ENCODE measurements at places on chromosomes 3 and 15.

GRCh38 chr3:31880020-31880419 lies 101.0 kb downstream of the OSBPL10 start:
- DNase-seq = no peak

DNA sequence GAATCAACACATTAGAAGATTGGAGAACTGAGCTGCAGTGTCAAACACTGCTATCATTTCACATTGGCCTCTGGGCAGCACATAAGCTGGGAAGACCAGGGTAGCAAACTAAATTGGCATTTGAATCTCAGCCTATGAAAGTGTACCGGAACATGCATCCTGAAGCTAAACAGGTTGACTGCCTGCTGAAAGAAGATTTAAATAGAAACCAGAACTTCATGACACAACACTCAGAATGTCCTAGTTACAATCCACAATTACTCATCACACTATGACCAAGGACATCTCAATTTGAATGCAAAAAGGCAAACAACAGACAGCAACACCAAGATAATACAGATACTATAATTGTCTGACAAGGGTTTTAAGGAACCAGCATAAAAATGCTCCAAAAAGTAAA lies 26.2 kb downstream of the TM2D3 start:
- no peak for DNase-seq

GRCh38 chr3:67521053-67521646 lies 133.3 kb downstream of the SUCLG2 start:
- DNase-seq = no peak

DNA sequence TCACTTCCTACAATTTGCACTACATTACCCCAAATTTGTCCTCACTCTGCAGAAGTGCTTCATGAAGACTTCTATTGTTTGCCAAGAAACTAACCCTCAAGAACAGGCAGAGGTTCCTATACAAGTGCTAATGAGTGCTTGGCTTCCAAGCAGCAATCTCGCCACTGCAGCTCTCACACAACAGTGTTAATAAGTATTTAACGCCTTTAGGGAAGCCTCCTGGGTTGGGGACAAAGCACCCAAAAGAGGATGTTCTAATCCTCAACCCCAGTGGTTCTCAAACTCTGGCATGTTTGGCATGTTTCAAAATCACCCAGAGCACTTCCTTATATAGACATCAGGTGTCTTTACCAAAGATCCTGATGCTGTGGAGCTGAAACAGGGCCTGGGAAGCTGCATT lies 64.6 kb downstream of the ZIC4 start:
- DNase-seq = no peak

DNA sequence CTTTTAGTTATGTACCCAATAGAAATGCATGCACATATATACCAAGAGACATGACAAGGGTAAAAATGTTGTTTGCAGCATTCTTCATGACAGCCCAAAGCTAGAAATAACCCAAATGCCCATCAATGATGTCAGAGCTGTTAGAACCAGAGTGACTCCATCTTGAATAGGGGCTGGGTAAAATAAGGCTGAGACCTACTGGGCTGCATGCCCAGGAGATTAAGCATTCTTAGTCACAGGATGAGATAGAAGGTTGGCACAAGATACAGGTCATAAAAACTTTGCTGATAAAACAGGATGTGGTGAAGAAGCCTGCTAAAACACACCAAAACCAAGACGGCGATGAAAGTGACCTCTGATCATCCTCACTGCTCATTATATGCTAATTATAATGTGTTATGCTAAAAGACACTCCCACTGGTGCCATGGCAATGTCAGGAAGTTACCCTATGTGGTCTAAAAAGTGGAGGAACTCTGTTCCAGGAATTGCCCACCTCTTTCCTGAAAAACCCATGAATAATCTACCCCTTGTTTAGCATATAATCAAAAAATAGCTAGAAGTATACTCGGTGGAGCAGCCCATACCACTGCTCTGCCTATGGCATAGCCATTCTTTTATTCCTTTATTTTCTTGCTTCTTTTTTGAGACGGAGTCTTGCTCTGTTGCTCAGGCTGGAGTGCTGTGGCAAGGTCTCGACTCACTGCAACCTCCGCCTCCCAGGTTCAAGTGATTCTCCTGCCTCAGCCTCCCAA lies 32.9 kb downstream of the ZBTB11 start:
- no peak for DNase-seq

GRCh38 chr3:28667646-28668621 lies 319.3 kb upstream of the AZI2 start:
- no peak for DNase-seq

DNA sequence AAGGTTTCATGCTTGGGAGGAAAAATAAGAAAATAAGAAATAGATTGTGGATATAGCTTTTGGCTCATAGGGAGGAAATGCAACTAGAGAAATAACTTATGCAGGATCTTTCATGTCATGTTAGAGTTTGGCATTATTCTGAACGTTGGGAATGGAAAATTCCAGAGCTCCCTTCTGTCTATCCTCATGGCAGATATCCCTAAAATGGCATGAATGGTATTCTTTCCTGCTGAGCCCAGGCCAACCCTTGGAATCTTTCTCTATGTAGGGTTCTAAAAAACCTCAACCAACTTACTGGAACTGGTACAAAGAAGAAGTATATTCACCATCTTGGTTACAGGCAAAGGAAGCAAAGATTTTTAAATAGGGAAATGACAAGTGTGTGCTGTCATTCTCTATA lies 212.5 kb downstream of the CHST2 start:
- DNase-seq = no peak

DNA sequence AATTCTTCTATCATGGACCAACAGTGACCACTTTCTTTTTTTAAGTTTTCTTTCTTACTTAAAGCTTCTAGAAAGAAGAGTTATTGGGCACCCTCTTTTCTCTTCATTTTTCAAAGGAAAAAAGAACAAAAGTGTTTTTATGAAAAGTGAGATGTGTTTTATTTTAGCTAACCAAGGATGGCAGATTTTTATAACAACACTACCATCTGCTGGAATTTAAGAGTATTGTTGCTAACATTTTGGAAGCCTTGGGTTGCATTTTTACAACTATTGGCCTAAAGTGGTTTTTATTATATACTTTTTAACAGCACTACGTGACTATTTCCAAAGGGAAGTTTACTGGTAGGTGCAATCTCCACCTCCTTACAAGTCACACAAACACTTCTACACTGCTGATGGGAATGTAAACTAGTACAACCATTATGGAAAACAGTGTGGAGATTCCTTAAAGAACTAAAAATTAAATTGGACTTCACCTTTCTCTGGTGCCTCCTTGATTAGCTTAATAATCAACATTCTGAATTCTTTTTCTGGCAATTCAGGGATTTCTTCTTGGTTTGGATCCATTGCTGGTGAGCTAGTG lies 237.7 kb upstream of the AGTR1 start:
- no peak for DNase-seq

GRCh38 chr3:183583331-183584245 lies 28.1 kb upstream of the KLHL6 start:
- no peak for DNase-seq

DNA sequence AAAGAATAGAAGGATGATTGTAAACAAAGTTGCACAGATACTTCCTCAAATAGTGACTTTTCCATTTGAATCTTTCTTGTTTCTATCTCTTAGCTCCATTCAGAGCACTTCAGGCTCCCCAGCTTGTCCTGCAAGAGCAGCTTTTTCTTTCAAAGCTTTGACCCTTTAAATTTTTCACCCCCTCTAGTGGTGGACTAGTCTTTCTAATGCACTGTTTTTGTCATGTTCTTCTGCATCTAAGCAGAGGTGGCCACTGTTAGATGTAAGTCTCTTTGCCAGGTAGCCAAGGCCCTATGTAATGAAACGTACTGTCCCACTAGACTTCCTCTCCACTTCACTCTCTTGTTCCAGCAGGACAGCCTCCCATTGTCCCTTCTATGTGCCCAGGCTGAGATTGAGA lies 74.0 kb upstream of the MANF start:
- DNase-seq = no peak

- DNase-seq = no peak
These were observed 7.9 kb upstream of the BCL2A1 start for GRCh38 chr15:79978655-79979514.

GRCh38 chr3:62558549-62559112 lies 185.3 kb upstream of the FEZF2 start:
- DNase-seq = no peak

DNA sequence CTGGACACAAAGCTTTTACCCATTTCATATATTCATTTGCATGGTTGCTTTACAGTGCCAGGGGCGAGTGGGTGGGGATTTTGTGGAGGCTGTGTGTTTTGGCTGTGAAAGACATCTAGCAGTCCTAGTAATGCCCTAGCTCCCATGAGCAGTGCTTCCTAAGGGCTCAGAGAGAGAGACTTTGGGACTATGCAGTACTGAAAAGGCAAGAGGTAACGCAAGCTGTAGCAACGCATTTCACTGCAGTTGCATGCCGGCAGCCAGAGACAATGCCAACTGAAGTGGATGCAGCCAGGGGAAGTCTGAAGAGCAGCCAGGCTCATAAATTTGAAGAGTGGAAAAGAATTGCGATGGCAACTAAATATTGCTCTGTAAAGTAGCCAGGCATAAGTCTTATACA lies 27.4 kb upstream of the ATP10A start:
- DNase-seq = no peak

GRCh38 chr3:46844397-46844796 lies 18.8 kb downstream of the MYL3 start:
- no peak for DNase-seq

DNA sequence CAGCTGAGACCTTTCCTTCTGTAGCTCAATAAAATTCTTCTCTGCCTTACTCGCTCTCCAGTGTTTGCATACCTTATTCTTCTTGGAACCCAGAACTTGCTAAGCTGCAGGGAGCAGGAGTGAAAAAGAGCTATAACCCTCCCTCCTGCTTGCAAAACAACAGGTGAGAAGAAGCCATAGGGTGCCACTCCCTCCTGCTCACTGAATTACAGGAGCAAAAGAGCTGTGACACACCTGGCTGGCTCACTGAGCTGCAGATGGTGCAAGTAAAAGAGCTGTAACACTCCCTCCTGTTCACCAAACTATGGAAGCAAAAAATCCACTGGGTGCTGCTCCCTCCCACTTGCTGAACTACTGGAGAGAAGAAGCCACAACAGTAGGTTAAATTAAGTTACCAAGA lies 44.2 kb upstream of the C2CD4B start:
- no peak for DNase-seq

GRCh38 chr3:26081806-26082205 lies 291.9 kb downstream of the OXSM start:
- no peak for DNase-seq

GRCh38 chr3:131075632-131076328 lies 49.1 kb downstream of the NEK11 start:
- DNase-seq = no peak

DNA sequence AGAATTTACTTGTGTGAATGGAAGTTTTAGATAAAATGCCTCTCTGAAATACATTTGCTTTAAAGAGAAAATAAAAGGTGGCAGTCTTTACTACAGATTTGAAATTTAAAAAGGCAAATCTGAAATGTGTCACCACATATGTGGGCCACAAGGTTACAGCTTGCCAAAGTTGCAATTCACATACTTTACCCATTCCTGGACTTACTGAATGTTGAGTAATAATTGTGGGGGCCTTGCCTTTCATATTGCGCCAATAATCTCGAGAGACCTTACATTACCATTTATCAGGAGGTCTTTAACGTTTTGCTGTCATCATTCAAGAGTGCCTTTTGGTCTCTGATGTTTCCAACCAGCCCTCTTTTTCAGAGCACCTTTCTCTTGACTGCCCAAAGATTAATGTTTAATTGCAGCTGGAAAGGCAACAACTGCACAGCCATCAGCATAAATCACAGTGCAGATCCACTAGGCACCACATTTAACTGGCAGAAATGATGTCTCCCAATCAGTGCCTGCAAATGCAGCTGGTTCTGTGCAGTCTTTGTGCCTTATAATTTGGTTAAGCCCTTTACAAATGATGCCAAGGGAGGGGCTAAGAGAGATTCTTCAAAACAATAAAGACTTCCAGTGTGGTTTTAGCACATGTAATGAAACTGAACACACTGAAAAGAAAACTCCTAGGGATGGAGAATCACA lies 206.8 kb downstream of the MAGI1 start:
- no peak for DNase-seq

DNA sequence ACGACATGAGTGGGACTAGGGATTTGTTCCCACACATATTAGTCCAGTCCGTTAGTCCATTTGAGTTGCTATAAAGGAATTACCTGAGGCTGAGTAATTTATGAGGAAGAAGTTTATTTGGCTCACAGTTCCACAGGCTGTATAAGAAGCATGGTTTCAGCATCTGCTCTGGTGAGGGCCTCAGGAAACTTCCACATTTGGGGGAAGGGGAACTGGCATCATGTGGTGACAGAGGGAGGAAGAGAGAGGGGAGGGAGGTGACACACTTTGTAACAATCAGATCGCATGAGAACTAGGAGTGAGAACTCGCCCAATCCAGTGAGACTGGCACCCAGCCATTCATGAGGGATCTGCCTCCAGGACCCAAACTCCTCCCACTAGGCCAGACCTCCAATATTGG lies 769.9 kb upstream of the ROBO1 start:
- no peak for DNase-seq

DNA sequence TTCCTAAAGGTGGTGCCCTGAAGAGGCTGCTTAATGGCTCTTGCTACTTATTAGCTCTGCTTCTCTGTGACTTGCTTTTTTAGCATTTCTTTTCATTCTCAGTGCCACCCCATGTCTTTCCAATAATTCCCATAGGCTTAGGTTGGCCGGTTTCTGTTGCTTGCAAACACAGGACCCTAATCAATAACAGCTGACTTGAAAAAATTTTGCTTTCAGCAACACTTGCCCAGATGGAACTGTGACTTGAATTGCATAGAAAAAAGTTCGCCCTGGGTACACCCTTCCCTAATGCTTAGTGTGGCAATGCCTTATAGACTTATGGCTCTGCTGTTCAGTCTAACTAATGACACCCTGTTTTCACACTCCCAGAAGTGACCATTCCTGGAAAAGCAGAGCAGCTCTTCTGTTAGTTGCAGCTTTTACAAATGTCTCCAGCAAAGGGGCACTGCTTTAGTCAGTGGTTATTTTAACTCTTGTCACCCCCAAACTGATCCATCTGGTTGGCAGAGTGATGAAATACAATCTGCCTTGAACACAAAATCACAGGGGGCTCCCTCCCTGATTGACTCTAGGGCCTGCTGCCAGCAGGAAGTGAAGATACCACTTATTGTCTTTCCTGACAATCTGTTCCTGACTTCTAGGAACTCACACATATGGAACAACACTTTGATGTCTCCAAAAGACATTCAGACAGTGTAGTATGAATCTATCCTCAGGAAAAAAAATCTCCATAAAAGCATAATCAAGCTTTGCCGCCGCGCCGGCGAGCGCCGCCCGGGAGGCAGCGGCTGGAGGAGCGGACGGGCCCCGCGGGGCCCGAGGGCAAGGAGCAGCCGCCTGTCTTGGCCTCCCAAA lies 9.7 kb upstream of the SLMAP start:
- no peak for DNase-seq

- DNase-seq = no peak
These were observed 3.2 kb upstream of the BLOC1S6 start for GRCh38 chr15:45583731-45584639.

DNA sequence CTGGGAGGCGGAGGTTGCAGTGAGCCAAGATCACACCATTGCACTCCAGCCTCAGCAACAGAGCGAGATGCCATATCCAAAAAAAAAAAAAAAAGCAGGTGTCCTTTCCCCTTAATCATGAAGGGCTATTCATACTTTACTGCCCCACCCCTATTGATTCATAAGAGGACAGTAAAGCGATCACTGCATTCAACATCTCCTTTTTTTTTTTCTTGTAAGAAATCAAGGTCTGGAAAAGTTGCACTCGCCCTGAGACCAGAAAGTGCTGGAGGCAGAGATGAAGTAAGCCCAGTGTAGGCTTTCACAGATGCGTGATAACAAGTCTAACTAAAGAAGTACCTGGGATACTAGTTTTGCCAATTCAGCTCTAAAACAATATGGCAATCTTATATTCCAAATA lies 24.2 kb downstream of the B3GNT5 start:
- DNase-seq = no peak

GRCh38 chr3:56005196-56005805 lies 463.0 kb downstream of the ERC2 start:
- DNase-seq = no peak
